Omental fat pad (tissue), 4 donors: ENCODE measurements at places on chromosomes 13 and 19.

GRCh38 chr13:44857736-44858135 is 131.5 kb downstream of the NUFIP1 start:
- DNase-seq: no peak

- no peak for DNase-seq
Observed at GRCh38 chr19:2678044-2678671, 24.3 kb downstream of the GNG7 start.

GRCh38 chr19:52527956-52528351 is 486 bp downstream of the ZNF808 start:
- no peak for DNase-seq

GRCh38 chr19:47437500-47437899 is 18.2 kb upstream of the MEIS3 start:
- no peak for DNase-seq

GRCh38 chr13:63438951-63439350 is 2023.3 kb upstream of the PCDH20 start:
- DNase-seq: no peak

DNA sequence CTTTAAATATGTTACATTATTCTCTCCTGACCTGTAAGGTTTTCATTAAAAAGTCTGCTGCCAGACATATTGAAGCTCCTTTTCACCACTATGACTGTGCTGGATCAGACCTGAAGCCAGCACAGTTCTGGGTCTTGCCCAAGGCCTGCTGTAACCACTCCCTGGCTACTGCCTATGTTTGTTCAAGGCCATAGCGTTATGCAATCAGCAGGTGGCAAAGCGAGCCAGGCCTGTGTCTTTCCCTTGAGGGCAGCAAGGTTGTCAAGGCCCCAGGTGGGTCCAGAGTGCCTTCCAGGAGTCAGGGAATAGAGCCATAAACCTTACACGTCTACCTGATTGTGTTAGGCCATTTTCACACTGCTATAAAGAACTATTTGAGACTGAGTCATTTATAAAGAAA is 496.8 kb upstream of the PCDH9 start:
- DNase-seq: no peak

- DNase-seq: peak; percentile 69
Observed at GRCh38 chr19:13588957-13589833, 82.9 kb upstream of the CACNA1A start.

DNA sequence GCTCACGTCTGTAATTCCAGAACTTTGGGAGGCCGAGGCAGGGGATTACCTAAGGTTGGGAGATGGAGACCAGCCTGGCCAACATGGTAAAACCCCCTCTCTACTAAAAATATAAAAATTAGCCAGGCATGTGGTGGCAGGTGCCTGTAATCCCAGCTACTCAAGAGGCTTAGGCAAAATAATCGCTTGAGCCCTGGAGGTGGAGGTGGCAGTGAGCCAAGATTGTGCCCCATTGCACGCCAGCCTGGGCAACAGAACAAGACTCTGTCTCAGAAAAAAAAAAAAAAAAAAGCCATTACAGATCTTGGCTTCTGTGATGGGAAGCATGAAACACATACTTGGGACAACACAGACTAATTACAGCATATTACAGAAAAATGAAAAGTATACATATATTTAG is 1404.5 kb upstream of the SPRY2 start:
- no peak for DNase-seq

- no peak for DNase-seq
Observed at GRCh38 chr19:29075149-29075548, 137.8 kb downstream of the UQCRFS1 start.

GRCh38 chr19:46724468-46724867 is 7.6 kb upstream of the PRKD2 start:
- DNase-seq: no peak

DNA sequence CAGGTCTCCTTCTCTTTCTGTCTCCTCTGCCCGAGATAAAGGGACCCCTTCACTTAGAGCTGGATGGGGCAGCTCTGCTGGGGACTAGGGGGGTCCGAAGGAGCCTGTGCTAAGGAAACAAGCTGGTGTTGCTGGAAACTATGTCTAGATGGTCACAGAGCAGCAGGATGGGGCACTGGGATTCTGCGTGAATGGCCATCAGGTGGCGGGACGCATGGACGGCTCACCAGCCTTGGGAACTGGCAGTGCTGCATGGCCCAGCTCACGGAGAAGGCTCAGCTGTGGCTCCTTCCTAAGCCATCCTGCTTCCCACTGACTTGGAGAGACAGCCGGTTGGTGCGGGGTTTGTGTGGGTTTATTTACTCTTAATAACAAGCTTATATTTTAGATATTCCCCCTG is 411.8 kb downstream of the ZNF536 start:
- DNase-seq: no peak

DNA sequence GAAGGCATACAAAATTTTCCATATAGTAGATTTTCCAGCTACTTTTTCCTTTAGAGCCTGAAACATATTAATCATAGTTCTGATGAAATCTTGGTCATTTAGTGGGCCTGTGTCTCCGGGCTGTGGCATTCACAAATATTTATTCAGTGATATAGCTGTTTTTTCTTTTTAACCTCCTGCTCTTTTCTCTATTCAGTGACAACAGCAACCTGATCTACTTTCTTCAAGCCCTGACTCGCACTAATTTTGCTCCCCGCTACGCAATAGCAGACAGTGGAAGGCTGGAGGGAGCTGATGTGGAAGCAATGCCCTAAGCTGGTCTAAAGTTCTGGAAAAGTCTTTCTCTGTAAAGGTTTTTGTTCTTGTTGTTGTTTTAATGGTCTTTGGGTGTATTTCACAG is 289.7 kb downstream of the SLITRK6 start:
- no peak for DNase-seq

- DNase-seq: no peak
Observed at GRCh38 chr13:104522235-104523072, 1456.2 kb upstream of the SLC10A2 start.

DNA sequence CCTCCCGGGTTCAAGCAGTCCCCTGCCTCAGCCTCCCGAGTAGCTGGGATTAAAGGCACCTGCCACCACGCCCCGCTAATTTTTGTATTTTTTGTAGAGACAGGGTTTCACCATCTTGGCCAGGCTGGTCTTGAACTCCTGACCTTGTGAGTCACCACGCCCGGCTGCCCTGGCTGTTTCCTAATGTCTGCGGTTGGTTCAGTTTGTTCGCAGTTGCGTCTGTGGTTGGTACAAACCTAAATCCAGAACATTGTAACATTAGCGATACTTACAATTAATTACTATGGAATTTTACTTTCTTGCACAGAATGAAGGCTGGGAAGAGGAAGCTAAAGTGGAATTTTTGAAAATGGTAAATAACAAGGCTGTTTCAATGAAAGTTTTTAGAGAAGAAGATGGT is 38.1 kb downstream of the RNF17 start:
- DNase-seq: no peak

GRCh38 chr19:12888006-12888603 is 1.1 kb upstream of the KLF1 start:
- no peak for DNase-seq

DNA sequence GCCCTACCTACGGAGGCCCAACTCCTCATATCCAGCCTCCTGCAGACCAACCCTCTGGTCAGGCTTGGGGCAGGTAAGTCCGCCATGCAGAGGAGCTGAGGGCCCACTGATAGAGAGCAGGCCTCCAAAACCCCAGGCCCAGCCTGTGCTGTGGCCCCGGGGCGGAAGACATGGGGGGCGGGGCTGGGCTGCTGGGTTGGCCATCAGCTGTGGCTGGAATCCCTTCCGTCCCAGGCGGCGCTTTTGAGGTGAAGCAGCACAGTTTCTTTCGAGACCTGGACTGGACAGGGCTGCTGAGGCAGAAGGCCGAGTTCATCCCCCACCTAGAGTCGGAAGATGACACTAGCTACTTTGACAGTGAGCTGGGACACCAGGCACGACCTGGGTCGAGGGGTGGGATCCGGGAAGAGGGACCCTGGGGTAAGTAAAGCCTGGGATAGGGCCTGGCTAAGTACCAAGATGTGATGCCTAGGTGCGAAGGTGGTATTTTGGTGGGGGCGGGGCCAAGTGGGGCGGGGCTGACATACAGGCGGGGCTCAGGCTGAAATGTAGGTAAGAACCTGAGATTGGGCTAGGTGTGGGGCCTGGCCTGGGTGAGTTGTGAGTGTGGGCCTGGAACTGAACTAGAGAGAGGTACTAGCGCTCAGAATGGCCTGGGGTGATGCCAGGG is 15.4 kb downstream of the DNASE2 start:
- no peak for DNase-seq

- no peak for DNase-seq
Observed at GRCh38 chr13:33937373-33938098, 119.6 kb downstream of the RFC3 start.

DNA sequence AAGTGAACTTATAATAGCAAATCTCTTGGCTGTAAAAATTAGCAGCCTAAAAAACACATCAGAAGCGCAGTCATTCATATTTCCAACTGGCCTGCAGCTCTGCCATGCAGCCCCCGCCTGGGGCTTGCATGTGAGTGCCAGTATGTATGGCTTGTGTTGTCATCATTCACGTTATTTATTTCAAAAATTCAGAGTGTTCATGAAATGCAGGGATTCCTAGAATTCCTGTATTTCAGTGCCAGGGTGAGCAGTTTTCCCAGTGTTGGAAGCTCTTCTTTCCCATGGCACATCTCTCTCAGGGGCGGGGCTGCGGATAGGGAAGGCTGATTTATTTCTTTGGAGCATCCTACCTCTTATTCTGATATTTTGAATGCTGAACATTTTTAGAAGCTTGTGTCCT is 234.6 kb downstream of the FGF9 start:
- DNase-seq: no peak

DNA sequence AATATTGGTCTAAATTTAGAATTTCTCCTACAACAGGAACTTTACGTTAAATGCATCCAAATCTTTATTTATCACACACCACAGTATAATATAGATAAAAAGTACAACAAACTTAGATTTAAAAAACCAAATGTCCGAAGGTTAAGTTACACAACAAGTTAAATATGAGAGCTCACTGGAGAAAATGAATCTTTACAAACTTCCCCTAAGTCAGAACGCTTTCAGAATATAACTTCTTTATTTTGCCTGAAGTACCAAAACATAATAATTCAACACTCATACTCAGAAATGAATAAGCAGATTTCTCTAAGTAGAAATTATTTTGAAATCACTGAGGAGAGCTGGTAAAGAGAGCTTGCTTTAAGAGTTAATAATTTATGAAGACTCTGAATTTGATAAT is 33.8 kb downstream of the TSC22D1 start:
- no peak for DNase-seq

- DNase-seq: peak; percentile 65
Observed at GRCh38 chr19:55486971-55487923, 989 bp upstream of the SSC5D start.

DNA sequence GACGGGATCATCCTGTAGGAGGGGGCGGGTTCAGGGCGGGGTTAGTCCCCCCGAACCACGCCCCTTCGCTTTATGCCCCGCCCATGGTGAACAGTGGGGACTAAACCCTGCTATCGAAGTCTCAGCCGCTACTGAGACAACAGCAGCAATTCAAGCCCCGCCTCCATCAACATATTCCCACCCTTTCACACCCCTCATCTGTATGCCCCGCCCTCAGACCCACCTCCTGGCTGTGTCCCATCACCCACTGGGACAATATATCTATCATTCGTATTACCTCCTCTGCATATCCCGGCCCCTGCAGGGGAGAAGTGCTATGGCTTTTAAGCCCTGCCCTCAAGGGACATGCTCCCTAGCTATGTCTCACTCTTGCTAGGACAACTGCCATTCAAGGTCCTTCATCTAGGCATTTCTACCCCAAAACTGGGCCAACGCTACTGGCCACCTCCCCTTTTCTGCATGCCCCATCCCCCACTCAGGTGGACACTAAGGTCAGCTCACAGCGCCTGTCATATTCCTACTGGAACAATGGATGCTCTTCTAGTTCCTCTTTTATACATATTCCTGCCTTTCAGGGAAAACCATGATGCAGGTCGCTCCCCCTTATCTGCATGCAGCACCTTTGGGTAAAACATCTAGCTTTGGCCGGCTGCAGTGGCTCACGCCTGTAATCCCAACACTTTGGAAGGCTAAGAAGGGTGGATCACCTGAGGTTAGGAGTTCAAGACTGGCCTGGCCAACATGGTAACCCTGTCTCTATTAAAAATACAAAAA is 11.9 kb downstream of the LRFN1 start:
- no peak for DNase-seq

- no peak for DNase-seq
Observed at GRCh38 chr19:17909003-17909732, 23.6 kb upstream of the CCDC124 start.

DNA sequence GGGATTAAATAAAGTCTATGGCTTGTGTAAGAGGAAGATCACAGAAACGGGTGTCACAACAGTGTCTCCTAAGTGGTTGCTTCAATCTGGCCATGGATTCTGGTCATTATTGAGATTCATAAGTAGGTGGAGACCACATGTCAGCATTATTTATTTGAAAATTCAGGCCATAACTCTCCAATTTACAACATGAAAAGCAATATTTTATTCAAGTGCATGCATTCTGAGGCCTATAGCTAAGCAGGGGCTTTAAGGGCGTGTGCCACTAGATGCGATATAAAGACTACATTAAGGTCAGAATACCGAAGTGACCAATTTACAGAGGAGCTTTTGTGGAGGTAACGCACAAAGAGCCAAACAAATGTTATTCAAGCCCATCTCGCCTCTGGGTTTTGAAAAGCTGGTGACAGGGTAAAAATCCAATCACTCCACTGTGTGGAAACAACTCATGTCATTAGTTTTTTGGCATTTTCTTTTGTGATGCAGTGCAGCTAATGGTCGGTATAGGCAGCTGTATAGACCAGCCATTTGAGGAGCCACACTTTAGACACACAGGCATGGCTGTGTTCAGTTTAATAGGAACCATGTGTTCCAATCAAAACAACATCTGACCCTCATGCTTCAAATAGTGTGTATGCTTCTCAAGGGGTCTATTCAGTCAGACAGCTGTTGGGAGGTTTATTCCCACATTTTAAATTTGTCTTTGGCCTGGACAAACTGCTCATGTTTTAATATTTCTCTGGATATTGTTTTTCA is 123.7 kb downstream of the KL start:
- no peak for DNase-seq

DNA sequence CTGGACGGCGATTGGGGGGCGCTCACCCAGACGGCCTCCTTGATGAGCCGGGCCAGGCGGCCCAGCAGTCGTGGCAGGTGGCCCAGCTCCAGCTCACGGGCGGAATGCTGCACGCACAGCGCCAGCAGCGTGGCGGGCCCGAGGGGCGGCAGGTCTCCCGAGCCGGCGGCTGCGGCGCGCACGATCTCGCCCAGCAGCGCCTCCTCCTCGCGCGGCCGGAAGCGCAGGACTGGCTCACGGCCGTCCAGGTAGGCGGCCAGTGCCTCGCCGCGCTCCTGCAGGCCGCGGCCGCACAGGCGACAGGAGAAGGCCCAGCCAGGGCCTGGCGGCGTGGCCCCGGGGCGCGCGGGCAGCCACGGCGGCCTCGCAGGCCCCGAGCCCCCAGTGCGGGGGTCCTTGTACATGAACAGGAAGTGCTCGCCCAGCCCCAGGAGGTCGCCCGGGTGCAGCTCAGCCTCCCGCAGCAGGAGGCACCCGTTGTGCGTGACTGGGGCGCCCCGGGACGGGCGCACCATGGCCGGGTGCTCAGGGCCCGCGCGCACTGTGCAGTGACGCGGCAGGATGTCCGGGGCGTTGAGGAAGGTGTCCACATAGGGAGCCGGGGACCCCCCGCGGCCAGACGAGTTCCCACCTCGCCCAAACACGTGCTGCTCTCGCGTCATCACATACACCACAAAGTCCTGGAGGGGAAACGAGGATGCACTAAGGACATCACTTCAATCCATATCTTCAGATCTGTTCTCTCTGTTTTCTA is 9.6 kb upstream of the MAMSTR start:
- DNase-seq: no peak
